ENCODE measurements at places on chromosomes 1 and 21. TPM values are rescaled to one million over a fixed set of nuclear protein-coding genes. Genes with fewer than 3 reads are reported as not detected.

GRCh38 chr1:59511476-59512465, 214.9 kb downstream of the FGGY start:
- no peak for DNase-seq

KAZN gene
- total RNA-seq = 5.6 TPM

- peak; percentile 74 for DNase-seq
These were observed 67.7 kb upstream of the RAB4A start for GRCh38 chr1:229203030-229203751.

GRCh38 chr1:211829343-211830054, 1.1 kb downstream of the LPGAT1 start:
- DNase-seq = no peak
